RPMI7951 (cell line): ENCODE measurements at places on chromosomes 16 and 17. TPM values are rescaled to one million over a fixed set of nuclear protein-coding genes. Genes with fewer than 3 reads are reported as not detected.
A peak's percentile ranks its signal among the peaks of the same experiment; 100 is the strongest.

UTS2R gene
- not detected in 2 replicates for total RNA-seq

FA2H gene
- not detected in 2 replicates for total RNA-seq

GRCh38 chr16:66899945-66900710, 18.6 kb downstream of the CDH16 start:
- DNase-seq = peak; percentile 69

DNA sequence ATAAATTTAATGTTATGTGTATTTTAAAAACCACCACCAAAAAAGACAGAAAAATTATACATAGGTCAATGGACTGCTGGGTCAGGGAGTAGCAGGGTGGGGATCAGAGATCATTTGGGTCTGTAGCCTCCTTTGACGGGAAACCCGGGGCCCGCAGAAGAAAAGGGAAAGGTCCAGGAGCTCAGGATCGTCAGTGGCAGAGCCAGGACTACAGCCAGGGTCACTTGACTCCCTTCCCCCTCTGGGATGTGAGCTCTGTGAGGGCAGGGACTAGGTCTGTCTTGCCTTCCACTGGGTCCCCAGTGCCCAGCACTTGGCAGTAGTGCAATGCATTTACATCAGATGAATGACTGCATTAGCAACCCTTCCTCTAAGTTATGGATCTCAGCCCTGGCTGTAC, 62.1 kb downstream of the TOM1L2 start:
- no peak for DNase-seq

DNA sequence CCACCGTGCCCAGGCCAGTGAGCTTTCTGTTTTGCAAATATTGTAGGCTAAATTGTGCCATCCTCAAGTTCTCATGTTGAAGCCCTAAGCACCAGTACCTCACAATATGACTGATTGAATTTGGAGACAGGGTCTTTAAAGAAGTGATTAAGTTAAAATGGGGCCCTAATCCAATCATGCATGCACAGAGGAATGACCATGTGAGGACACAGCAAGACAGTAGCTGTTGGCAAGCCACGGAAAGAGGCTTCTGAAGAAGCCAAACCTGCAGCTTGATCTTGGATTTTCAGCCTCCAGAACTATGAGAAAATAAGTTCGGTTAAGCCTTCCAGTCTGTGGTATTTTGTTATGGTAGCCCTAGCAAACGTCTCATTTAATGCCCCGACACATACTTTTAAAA, 24.9 kb downstream of the TOM1L2 start:
- no peak for DNase-seq

GRCh38 chr17:55735731-55736405, 13.2 kb upstream of the TMEM100 start:
- peak; percentile 60 for DNase-seq

DNA sequence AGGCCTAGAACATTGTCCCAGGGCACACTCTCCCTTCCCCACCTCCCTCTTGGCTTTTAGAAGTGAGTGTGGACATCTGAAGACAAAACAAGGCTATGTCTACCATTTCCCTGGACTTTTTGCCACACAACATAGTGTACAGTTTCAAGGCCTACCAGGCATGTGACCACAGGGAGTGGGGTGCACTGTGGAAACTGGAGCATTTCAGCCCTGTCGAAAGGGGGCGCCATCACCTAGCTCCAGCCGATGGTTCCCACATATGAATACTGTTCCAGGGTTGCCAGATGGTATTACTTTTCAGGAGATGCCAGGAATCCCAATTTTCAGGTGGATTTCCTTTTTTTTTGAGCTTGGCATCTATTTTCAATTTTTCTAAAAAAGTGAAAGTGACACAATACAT, 140.7 kb downstream of the KATNIP start:
- peak; percentile 19 for DNase-seq

DNA sequence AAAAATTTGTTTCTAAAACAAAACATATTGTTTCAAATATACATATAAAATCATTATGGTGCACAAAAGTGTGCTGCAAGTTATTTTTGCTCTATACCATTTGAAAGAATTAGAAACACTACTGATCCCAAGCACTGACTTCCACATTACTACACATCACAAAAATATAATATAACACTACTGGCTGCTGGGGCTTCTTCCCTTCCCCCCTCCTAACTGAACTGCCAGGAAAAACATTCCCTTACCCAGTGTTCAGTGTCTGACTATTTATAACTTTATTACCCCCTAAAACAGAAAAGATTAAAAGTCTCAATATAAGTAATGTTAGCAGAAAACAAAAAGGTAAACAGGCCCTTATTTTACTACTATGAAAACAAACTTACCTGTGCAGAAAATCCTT, 36.9 kb downstream of the GPATCH8 start:
- DNase-seq = no peak

DNA sequence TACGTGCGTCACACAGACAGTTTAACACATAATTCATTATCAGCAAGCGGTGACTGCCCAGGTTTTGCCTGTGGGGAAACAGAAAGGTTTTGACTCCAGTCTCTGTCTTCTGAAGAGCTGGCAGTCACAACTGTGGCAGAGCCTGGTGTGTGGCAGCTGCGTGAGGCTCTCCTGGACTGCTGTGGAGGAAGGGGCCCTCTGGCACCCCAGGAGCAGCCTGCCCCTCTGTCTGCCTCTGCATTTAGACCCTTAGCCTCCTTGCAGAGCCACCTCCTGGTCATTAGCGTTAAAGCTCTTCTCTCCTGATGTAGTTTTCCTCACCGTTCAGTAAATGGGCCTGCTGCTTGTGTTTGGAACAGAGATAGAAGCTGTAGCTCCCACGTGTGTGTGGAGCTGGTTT, 10.9 kb downstream of the RAB40C start:
- DNase-seq = no peak

ESRP2 gene
- total RNA-seq = 0.24 TPM in 1 of 2 replicates, not detected in the other

GRCh38 chr17:36940313-36941264, 3.3 kb downstream of the LHX1 start:
- no peak for DNase-seq

DNA sequence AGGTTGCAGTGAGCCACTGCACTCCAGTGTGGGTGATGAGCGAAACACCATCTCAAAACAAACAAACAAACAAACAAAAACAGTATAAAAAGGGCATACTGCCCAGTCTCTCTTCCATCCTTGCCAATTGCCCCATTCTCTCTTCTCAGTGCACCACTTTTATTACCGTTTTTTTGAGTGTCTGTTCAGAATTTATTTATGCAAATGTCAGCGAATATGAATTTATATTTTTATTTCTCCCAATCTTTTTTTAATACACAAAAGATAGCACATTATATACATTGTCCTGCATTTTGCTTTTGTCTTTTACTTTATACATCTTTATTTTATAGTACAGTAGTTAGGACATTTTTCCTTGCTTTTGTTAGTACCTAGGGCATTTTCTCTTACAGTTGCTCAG, 19.6 kb downstream of the RNF135 start:
- no peak for DNase-seq

DNA sequence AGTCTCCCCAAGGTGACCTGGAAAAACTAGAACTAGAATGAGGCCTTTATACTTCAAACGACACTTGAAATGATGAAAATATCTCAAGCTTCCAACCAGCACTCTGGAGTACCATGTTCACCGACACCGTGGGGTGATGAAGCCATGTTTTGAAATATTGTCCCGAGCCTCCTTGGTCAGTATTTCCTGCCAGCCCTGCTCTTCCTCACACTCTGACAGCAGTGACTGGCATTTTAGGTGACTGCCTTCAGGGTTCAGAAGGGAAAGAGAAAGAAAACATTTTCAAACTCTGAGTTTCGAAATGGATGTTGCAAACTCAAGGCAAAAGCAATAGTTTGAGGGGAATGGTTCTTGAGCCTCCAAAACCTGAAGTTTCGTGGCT, 39.3 kb upstream of the IRX6 start:
- DNase-seq = no peak

GPR179 gene
- total RNA-seq = not detected in 2 replicates

SLC25A10 gene
- 45.9 and 53.0 TPM in 2 replicates for total RNA-seq

DNA sequence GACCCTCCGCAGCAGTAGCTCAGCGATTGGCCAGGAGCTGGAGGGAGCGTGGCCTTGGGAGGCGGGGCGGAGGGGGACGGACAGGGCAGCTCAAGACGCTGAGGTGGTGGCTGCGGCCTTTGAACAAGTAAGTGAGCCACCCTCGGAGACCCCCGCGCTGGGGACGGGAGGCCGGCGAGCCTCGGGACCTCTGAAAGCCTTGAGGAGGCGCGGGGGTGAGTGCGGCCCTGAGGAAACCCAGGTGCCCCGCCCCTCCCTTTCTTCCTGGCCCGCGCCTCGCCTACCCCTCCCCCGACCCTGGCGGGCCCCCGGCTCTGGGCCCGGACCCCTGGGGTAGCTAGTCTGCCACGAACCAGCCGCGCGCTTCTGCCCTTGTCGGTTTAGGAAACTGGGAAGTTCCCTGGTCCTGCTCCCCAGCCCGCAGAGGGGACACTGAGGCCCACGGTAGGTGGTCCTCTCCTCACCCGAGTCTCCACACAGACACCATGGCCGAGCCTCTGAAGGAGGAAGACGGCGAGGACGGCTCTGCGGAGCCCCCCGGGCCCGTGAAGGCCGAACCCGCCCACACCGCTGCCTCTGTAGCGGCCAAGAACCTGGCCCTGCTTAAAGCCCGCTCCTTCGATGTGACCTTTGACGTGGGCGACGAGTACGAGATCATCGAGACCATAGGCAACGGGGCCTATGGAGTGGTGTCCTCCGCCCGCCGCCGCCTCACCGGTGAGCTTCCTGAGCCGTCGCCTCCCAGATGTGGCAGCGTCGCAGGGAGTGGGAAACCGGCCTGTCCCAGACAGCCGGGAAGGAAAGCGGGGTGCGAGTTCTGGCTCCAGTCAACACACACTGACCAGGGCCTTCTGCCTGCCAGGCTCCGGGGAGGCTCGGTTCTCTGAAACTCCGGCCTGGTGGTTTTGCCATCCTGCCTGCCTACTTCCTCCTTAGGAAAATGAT, at the start of gene MAPK7:
TSS of gene MAPK7 (plus strand) at position 83 of the 945 bp plus-strand sequence. CDS start at position 486, 403 bp downstream.
- DNase-seq = no peak

DNA sequence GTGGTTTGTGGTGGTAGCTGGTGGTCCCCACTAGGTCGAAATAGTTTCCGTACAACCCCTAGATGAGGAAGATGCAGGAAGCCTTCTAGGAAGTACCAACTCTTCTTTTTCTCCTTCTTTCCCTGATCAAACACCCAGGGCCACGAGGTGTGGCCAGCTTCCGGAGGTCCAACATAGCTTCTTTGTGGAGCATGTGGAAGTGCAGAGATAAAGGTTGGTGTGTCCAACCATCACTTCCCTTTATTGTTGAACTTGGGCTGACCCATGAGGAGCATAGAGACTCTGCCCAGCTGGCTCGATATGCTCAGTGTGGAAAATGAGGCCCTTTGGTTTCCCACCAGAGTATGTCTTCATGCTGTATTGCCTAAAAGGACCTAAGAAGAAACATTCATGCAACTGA, 6.3 kb upstream of the RGS9 start:
- DNase-seq = no peak

DNA sequence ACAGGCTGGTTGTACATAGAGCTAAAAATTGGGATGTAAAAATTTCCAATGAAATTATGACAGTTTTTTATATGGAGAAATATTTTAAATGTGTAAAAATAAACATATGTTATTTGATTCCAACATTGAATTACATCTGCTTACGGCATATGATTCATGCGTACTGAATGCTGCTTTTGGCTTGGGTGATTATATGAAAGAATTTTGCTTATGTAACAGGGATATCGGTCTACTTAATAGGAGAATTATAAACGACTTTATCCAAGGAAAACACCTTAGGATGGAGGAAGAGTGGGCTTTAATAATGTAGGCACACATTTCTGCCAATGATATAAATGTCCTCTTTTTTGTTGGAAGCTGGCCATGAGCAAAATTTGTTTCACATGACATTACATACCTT, 197.3 kb upstream of the GOT2 start:
- DNase-seq = no peak

- DNase-seq = peak; percentile 85
These were observed 46.9 kb downstream of the TUBD1 start for GRCh38 chr17:59845595-59846393.

- DNase-seq = peak; percentile 39
These were observed 175.3 kb downstream of the UTP18 start for GRCh38 chr17:51435641-51436091.

DNA sequence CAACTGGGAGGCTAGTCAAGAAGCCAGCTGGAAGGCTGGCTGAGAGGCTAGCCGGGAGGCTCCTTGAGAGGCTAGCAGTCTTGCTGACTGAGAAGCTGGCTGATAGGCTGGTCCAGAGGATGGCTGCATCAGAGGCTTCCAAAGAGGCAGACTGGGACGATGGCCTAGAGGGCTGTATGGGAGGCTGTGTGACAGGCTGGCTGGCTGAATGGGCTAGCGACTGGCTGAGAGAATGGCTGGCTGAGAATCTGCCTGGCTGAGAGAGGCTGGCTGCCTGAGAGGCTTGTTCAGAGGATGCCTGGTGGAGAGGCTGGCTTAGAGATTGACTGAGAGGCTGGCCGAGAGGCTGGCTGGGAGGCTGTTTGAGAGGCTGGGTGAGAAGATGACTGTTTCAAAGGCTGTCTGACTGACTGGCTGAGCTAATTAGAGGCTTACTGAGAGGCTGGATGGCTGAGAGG, 34.8 kb upstream of the ACSM2B start:
- DNase-seq = no peak

PGS1 gene
- total RNA-seq = 19.5 and 21.9 TPM in 2 replicates

GRCh38 chr16:72884573-72884972, 163.4 kb downstream of the ZFHX3 start:
- peak; percentile 10 for DNase-seq

SDR42E2 gene
- not detected in 2 replicates for total RNA-seq

DPEP3 gene
- total RNA-seq = not detected in 2 replicates

GRCh38 chr16:46638947-46639925, 18.1 kb upstream of the SHCBP1 start:
- no peak for DNase-seq

DNA sequence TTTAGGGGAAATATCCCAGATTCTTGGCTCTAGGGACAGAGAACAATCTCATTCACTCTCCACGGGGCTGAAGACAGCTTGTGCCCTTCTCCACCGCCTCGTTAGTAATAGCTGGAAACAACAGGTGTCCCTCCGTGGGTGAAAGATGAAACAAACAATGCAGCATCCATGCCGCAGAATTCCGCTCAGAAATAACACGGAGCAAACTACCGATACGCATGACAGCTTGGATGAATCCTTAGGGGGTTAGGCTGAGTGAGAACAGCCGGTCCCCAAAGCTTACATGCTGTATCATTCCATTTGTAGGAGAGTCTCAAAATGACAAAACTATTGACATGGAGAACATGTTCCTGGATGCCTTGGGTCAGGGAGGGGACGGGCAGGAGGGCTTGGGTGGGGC, 29.4 kb upstream of the CACNG1 start:
- no peak for DNase-seq

GLP2R gene
- not detected in 2 replicates for total RNA-seq
